GM20000 (cell line): ENCODE measurements at places on chromosomes 2 and 18.

- DNase-seq, result no peak
Observed at GRCh38 chr2:64447317-64448040, 6.5 kb upstream of the LGALSL start.

- DNase-seq, result no peak
Observed at GRCh38 chr18:7876354-7877104, 309.4 kb downstream of the PTPRM start.

DNA sequence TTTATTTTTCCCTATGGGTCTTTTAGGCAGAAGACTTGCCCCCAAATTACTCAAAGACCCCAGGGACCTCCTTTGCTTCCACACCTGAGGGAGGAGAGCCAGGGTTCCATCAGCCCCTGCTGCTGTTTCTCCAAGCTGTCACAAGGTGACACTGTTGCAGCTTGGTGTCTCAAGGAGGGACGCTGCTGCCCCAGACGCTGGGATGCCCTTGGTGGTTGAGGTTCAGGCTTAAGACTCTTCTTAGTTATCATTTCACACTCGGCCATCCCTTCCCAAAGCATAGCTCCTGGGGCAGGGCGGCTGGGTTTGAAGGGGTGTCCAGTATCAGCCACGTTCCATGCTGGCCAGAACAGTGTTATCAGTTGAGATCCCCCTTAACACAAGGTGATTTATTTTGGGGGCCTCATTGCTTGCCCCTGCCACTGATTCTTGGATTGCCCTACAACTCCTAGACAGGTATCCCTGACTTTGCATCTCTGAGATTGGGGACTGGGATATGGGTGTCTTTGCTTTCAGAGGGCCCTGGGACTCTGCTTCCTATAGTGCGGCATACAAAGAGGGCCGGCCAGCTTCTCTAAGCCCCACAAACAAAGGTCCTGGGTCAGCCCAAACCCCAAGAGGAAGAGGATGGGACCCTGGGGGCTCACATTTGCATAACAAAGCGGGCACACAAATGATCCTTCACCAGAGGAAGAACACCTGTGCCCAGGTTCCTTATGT is 22.7 kb downstream of the GPR55 start:
- peak; percentile 75 for DNase-seq

DNA sequence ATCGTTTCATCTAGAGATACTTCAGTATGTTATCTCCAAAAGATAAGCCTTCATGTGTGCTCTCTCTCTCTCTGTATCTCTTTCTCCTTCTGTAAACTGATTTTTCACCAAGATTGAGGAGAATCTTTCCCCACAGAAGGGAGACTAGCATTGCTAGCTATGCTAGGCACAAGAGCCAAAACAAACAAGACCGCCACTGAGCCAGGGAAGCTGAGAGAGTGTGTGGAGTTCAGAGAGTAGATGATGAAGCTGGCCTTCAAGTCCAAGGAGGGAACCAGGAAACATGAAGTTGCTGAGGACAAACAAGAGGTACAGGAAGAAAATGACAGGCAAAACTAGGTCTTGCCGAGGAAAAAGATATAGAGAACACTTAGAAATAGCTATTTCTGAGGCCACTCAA is 23.4 kb downstream of the DAPL1 start:
- DNase-seq, result no peak
